Midbrain (tissue), 1 donor: ENCODE measurements at places on chromosomes 7 and 10.

GRCh38 chr7:141073641-141074161 lies at the start of gene TMEM178B:
TMEM178B (plus strand) TSS chr7:141074064.
- DNase-seq = no peak

DNA sequence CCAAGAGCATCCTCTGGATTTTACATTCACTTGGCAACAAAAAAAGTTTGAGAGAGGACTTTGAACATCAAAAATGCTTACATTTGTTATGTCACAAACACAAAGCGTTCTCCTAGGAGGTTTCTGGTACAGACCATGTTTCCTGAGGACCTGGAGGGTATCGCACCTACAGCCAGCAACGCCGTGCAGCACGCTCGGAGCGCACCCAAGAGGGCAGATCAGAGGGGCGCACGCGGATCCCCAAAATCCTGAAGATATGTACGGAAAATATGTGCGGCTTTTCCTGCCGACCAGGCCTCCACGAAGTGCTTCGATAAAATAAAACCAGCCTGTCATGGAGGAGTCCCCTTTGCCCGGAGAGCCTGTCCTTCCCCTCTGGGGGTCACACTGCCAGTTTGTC lies 454.9 kb downstream of the DNAJB6 start:
- no peak for DNase-seq

- no peak for DNase-seq
These were observed 67.5 kb downstream of the UNCX start for GRCh38 chr7:1300206-1300605.

- no peak for DNase-seq
These were observed 56.5 kb downstream of the ST7 start for GRCh38 chr7:117009705-117010361.

- no peak for DNase-seq
These were observed 22.9 kb upstream of the ELFN1 start for GRCh38 chr7:1646957-1647891.

DNA sequence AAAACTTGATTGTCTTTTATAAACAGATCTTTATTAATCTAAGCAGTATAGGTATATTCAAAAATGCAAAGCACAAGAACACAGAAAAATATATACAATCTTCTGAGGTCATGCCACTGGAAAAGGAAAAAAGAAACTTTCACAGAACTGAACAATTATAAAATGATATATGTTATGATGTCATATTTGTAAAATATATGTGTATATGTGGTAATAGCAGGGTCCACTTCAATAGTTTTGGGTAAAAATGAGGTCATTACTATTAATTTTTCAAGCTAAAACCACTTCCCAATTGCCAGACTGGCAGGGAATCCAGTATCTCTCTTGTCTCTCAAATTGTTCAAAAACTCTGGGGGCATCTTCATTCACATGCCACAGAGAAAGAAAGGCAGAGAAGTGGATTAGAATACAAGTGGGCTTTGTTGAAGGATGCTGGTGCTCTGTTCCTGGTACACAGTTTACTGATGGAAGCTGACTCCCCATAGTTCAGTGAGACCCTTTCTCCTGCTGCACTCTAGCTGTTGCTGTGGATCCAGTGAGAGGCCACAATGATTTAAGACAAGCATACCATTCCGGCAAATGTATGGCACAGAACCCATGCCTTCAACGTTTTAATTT lies 19.7 kb downstream of the CTNNA3 start:
- DNase-seq = no peak

DNA sequence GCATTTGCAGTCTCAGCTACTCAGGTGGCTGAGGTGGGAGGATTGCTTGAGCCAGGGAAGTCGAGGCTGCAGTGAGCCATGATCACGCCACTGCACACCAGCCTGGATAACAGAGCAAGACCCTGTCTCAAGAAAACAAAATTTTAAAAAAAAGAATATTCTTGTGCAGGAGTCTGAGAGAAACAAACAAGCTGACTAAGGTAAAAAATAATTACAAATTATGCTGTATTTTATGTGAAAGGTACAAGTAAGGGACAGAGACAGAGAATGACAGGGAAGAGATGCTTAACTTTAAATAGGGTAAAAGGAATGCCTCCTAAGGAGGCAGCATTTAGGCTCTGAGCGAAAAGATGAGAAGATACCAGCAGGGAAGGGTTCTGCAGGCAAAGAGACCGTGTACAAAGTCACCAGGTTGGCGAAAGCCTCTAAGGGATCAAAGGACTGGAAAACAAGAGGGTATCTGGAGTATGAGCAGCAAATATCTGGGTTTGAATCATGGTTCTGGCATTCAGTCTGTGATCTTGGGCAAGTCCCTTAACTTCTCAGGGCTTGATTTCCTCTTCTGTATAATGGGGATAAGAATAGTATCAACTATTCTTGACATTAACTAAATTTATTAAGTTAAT lies 106.2 kb upstream of the RHOBTB1 start:
- no peak for DNase-seq

DNA sequence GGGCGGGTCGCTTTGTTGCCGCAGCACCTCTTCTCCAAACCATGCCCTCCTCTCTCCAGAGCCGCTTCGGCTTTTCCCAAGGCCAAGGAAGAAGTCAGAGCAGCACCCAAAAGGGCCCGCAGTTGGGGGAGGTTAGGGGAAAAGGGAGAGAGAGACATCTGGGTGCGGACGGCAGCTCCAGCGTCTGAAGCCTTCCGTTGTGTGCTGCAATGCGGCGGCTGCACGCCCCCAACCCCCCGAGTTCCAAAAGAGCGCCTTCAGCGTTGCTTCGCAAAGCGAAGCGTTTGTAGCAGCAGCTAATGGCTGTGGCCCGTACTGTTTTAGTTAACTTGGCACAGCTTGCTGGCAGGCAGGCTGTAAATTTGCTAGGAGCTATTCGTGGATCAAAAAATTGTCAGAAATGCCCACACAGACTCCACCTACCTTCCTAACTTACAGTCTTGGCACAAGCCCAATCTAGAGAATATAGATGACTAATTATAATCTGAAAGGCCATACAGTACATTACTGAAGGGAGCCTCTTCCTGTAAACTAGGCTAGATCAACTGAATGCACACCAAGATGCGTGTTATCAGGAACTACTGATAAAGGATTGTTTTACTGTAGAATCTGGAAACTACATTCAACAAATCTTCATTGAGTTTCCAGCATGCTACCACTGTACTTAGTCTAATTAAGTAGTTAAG lies 1.1 kb upstream of the KBTBD2 start:
- peak; percentile 63 for DNase-seq

DNA sequence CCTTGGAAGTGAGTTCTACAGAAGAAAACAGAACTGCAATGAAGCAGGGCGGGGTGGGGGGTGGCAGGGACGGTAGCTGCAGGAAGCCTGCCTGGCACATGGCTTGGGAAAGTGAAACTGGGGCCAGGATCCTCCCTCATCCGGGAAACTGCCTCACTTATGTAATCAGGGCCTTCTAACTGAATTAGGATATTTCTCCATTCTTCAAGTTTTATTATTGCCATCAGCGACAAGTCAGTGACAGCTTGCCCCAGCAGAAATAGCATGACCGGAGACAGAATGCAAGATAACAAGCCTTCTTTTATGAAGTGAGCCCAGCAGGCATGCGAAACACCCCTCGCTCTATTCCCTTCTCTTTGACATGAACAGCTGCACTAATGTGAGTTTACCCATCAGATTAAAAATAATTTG lies 77.5 kb upstream of the CACUL1 start:
- peak; percentile 43 for DNase-seq

DNA sequence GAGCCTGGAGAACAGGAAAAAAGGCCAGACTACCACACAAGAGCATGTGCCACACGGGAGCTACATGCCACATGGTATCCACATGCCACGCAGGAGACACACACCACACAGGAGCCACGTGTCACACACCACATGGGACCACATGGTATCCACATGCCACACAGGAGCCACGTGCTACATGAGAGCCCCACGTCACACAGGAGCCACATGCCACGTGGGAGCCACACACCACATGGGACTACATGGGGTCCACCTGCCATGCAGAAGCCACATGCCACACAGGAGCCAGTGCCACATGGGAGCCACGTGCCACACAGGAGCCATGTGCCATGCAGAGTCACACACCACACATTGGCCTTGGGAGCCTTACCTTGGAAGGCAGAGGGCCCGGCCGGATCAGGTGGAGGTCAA lies 244.4 kb upstream of the PPP2R2D start:
- no peak for DNase-seq

DNA sequence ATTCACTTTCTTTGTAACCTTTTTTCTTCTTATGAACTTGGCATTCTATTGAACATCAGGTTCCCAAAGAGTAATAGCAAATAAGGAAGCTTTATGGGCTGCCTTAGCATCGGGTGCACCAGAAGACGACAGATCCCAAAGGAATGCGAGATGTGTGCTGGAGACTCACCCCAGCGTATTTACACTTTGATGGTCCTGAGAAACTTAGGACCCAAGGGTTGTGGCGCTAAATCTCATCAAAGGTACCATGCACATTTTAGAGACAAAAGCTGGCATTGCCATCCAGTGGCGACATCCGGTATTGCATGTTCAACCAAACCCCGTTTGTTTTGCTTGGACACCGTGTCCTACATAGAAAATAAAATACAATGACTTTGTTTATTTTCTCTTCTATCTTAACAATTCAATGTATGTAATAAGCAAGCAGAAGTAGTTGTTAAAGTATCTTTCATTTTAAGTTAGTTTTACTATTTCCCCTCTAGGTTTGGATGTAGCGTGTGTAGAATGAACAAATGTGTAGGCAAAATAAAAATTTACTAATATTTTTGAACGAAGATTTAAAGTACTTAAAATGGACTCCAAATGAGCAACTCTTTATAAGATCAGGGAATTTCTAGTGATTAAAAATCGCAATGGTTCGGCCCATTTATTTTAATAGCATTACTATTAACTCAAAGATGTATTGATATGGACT lies 1154.8 kb downstream of the GATA3 start:
- DNase-seq = peak; percentile 74

DNA sequence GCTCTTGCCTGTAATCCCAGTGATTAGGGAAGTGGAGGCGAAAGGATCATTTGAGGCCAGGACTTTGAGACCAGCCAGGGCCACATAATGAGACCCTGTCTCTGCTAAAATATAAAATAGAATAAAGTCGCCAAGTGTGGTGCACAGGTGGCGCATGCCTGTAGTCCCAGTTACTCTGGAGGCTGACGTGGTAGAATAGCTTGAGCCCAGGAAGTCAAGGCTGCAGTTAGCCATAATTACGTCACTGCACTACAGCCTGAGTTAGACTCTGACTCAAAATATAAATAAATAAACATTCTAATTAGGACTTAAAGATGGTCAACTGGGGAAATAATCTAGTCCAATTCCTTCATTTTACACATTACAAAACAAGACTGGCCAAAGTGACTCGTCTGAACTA lies 768 bp downstream of the CHCHD2 start:
- no peak for DNase-seq

GRCh38 chr10:10644676-10645385 lies 372.8 kb upstream of the CELF2 start:
- no peak for DNase-seq

- DNase-seq = no peak
These were observed 11.0 kb downstream of the HECW1 start for GRCh38 chr7:43123457-43123856.

DNA sequence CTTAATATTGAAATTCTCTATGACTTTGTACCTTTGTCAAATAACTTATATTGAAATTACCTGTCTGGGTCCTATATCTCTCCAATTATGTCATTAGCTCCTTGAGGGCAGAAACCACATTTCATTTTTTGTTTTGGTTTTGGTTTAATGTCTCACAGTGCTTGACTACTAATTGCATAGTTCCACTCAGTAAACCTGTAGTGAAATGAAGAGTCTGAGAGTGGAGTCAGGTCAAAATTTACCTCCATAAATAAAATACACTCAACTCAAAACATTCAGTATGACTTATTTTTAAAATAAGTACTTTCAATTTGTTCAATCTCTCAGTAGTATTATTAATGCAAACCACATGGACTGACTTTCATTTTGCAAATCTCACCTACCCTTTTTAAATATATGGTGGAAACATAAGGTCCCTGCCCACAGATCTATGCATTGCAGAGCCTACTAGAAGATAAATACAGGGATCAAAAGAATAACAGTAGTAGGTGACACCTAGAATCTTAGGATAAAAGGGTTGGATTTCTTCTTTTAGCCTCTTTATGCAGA lies 32.5 kb downstream of the PDE1C start:
- no peak for DNase-seq

DNA sequence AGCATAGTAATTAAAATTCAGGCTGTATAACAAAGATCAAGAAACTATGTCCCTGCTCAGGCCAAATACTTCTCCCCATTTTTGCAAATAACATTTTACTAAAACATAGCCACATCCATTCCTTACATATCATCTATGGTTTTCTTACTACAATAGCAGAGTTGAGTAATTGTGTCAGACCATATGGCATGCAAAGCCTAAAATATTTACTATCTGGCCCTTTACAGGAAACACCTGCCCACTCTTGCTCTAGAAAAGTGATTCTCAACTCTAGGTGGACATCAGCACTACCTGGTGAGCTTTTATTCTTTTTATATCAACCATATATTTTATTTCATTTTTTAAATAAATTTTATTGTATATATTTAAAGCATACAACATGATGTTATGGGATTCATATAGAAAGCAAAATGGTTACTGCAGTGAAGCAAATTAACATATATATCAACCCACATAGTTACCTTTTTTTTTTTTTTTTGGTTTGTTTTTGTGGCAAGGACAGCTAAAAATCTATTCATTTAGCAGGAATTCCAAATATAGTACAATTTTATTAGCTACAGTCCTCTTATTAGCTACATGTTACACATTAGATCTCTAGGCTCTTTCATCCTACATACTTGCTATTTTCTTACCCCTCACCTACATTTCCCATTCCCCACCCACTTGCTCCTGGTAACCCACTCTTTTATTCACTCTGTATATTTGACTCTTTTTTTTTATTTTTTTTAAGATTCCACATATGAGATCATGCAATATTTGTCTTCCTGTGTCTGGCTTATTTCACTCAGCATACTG lies 19.6 kb downstream of the ABI1 start:
- DNase-seq = no peak

DNA sequence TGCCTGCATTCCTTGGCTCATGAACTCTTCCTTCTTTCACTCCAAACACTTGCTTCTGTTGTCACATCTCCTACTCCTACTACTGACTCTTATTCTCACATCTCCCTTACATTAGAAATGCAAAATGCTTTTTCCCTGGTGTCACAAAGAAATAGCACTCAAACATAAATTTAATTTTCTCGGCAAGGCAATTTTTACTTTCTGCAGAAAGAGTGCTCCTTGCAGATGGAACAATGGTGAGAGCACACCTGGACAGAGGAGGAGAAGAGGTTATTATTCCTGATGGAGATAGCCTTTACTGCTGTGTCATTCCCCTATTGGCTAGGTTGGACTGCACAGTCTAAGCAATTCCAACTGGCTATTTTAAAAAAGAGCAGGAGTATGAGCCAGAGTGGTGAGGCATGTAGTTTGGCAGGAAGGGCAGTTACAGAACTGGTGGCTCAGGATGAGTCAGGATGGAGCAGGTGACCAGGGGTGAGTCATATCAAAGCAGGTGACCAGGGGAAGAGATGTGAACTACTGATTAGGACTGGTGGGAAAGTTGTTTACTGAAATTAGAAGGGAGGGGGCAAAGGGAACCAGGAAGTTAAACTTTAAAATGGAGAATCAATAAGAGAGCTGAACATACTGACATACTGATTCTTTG lies 52.9 kb downstream of the CYP2C9 start:
- DNase-seq = no peak

- DNase-seq = no peak
These were observed 134.8 kb upstream of the SEMA3C start for GRCh38 chr7:81053623-81054022.
